T-helper 2 cell (primary cell): ENCODE measurements at places on chromosomes 6 and 20.

DNA sequence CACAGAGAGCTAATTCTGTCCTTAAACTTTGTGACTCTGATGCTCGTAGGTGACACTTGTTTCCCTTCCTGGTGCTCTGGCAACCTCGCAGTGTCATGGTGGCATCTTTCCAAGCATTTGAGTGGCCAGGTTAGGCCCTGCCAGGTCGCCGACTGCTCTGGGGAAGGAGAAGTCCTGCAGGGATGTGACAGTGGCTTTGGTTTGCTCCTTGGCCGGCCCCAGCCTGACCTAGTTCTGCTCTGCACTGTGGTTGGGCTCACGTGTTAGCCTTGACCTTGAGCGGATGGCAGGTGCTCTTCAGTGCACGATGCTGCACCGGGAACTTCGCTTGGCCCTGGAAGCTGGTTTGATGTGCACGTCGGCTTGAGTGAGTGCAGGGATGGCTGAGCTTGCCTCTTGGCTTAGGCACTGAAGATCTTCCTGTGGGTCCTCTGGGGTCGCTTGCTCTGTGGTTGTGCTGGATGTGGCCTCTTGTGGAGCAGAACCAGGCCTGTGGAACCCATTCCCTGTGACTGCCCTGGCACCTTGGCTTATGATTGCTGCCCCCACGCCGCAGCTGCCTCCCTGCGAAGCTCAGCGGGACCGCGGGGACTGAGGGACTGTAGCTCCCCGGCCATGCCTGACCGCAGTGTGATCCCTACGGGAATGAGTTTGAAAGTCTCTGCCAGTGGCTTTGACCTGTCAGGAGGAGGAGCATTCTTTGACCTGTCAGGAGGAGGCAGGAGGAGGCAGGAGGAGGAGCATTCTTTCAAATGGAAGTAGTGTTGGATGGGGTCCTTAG is 8.7 kb downstream of the OSBPL2 start:
- DNase-seq = no peak

GRCh38 chr6:140107216-140107615 is 732.8 kb upstream of the CITED2 start:
- DNase-seq = no peak

DNA sequence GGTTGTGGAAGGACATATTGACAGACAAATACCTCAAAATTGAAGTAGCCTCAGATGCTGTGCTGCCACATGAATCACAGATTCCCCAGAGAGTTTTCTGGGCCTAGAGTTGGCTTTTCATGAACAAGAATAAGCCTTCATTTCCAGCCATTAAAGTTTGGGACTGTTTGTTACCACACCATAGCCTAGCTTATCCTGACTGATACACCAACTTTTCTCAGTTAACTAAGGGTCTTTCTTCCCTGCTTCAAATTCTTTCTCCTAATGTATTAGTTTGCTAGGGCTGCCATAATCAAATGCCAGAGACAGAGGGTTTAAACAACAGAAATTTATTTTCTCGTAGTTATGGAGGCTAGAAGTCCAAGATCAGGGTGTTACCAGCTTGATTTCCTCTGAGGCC is 237.4 kb upstream of the ZFP64 start:
- no peak for DNase-seq

GRCh38 chr20:21101453-21101931 is 4.7 kb downstream of the LINC00237 start:
- no peak for DNase-seq

DNA sequence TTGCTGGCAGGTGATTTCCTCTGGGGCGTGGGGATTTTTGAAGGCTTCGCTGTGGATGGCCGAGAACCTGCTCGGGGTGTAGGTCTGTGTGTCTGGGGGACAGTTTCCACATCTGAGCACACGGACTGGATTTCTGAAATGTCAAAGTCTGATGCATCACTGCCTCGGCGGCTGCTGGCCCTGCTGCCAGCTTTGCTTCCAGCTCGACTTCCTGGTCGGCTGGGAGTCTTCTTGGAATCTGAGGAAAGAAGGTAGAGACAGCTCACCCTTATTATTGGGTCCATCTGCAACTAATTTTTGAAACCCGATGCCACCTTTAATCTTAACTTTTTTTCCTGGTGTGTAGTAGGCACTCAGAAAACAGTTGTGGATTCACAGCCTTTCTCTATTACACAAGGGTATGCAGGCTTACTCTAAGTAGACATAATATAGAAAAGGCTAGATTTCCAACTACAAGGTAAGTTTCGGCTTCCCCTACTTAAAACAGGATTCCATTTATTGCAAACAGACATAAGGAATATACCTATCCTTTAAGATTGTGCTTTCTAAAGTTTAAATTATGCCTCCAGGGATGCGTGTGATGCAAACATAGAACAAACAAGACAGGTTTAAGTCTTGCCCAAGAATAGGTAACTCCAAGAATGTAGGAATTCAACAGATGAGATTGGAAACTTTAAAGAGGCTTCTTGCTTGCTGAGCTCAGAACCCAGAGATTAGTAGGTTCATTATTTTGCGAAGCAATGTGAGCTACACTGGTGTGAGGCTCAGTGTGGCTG is 183.5 kb downstream of the DST start:
- no peak for DNase-seq

GRCh38 chr6:40685862-40686261 is 98.7 kb upstream of the LRFN2 start:
- no peak for DNase-seq

GRCh38 chr6:17392978-17393891 is at the start of gene CAP2:
Gene CAP2 (plus strand): TSS chr6:17393595. CDS start chr6:17421556, 27,961 bp downstream.
- no peak for DNase-seq

- DNase-seq = no peak
Measured at GRCh38 chr6:90708206-90708737, 121.4 kb upstream of the MAP3K7 start.
